ENCODE measurements at places on chromosomes 4 and X.

DNA sequence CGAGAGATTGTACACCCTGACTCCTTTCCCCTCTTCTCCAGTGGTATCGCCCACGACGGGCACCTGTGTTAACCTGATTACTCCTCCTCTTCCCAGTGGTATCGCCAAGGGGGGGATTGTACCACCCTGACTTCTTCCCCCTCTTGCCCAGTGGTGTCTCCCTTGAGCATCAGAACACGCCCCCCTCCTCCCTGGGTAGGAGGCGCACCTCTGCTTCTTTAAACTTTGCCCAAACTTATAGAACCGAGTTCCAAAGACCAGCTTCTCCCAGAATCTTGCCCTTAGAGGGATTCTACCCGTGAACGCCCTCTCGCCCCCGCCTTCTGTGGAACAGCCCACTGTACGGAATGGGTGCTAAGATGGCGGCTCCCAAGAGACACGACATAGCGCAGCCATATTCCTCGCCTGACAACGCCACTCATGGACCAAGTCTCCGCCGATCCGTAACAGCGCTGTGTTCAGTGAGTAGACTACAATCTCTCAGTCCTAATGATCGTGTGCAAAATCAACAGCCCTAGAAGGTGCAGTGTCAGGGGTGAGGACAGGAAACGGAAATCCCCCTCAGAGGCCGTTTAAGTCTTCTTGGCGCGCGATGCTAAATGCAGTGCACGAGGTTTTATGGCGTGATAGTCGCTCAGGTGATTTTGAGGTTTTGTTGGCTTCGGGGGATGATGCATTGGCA lies 4.2 kb upstream of the ZNF157 start:
- DNase-seq: peak; percentile 73

DNA sequence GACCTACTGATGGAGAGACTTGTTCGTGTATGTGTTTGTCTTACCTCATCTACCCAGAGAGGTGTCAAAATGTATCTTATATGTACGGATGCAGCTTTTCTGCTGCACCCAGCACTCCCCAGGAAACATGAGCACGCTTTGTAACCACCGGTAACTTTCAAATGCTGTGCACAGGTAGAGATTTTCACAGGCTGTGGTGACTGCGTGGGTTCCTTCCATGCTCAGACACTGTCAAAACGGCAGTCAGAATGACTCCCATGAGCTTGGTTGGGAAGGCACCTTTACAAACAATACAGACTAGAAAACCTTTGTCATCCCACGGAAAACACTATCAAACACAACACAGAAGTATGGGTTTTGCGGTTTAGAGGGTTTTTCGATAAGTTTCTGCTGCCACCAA lies 28.2 kb downstream of the F11 start:
- no peak for DNase-seq

DNA sequence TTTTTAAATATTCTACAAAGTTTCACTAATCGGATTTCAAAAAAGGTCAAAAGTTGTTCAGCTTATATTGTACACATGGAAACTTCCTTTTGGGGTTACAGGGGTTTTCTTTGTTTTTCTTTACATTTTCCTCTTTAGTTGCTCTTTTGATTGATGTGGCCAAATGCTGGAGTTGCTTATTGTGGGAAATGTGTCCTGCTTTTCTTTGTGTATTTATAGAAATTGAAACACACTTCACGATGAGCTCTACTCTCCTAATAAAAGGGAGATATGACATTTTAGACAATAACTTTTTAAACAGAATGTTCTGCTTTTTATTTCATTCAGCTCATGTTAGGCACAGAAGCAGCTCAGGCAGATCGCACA lies 50.7 kb upstream of the SPRY1 start:
- no peak for DNase-seq

- DNase-seq: no peak
Measured at GRCh38 chr4:108926061-108926460, 163.2 kb upstream of the ETNPPL start.

DNA sequence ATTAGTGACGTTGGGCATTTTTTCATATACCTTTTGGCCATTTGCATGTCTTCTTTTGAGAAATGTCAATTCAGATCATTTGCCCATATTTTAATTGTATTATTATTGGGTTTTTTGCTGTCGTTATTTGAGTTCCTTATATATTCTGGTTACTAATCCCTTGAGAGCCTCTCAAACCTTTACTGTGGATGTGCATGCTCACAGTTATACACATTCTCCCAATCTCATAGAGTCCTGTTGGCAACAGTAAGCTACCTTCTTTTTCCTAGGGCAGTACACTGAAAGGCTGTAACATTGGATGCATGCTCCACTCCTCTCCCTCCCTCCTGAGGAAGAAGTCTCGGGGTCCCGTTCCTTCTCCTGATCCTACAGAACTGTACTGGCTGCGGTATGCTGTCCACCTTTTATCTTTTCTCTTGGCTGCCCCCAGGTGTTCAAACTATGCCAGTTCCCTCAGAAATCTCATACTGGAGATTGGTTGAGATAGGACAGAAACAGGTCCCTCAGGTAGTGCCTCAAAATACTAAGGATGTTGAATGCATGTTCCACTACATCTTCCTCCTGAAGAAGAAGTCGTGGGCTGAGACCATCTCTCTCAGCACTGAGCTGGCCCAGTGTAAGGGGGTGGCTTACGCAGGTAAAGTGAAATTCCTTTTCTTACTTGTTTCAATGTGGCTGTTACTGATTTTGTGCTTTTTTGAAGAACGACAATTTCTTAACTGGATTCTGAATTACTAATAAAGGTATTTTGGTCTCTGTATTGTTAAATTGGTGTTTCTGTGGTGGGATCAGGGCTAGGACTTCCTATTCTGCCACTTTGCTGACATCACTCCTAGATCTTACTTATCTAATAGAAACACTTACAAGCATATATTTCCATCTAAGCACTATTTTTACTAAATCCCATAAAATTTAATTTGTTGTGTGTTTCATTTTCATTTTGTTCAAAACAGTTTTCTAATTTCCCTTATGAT lies 145.4 kb upstream of the HUWE1 start:
- peak; percentile 5 for DNase-seq

GRCh38 chr4:178953447-178954120 lies 1511.3 kb upstream of the AGA start:
- no peak for DNase-seq

GRCh38 chr4:7661846-7662506 lies 227.2 kb upstream of the PSAPL1 start:
- no peak for DNase-seq

DNA sequence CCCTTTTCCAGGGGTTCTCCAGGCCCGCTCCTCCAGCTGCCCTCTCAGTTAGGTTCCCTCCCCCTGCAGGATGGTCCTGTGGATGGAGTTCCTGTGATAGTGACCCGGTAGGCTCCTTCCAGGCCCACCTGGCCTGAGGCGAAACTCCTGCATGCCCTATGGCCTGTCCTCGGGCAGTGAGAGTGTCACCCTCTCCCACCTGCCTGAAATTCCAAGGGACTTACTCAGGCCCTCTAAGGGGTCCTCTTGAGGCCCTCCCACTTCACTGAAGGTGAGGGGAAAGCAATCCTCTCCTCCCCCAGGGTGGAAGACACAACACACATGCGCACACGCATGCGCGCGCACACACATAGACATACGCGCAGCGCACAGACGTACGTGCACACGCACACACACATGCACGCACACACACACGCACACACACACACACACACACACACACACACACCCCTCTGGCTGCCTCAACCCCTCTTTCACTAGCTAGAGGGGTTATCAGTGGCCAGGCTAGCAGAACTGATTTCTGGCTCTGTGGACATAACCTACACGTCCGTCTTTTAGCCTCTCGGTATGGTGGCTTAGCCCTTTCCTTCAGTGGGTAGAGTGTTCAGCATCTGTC lies 215.9 kb downstream of the CBR4 start:
- DNase-seq: no peak

DNA sequence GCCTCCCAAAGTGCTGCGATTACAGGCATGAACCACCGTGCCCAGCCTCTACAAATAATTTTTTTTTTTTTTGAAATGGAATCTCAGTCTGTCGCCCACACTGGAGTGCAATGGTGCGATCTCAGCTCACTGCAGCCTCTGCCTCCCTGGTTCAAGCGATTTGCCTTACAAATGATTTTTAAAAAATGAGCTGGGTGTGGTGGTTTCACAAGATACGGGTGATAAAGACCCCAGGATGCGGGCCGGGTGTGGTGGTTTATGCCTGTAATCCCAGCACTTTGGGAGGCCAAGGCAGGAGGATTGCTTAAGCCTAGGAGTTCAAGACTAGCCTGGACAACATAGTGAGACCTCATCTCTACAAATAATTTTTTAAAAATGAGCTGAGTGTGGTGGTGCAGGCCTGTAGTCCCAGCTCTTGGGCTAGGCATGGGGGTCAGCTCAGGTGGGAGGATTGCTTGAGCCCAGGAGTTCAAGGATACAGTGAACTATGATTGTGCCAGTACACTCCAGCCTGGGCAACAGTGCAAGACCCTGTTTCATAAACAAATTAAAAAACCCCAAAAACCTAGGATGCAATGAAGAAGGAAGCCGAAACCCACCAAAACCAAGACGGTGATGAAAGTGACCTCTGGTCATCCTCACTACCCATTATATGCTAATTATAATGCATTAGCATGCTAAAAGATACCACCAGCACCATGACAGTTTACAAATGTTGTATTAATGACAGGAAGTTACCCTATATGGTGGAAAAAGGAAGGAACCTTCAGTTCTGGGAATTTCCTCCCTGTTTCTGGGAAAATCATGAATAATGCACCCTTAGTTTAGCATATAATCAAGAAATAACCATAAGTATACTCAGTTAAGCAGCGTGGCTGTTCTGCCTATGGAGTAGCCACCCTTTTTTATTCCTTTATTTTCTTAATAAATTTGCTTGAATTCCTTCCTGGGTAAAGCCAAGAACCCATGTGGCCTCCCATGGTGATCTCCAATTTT lies 27.7 kb downstream of the PDGFRA start:
- DNase-seq: no peak

DNA sequence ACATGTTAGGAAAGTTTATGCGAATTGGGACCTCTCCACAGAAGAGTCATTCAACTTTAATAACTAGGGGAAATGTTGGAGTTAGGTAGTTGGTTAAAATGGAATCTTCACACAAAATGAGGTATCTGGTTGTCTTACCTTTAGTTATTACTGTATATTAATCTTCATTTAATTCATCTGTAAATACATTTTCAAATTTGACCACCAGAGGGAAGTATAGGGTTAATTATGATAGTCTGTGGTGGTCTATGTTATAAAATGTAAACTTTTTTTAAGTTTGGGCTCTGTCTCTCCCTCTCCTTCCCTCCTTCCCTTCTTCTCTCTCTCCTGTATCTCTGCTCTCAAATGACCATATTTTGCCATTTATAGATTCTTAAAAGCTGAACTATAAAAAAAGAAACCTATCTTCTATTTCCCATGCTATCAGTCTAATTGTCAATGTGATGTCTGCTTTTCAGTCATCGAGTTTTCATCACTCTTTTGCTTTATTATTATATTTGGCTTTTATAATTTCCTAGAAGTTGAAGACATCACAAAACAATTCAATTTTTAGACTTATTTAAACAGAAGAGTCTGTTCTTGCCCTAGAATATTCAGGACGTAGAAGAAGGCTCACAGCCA lies 49.8 kb downstream of the TMEM144 start:
- DNase-seq: no peak

- DNase-seq: peak; percentile 46
Measured at GRCh38 chr4:148445071-148445859, 3.1 kb upstream of the NR3C2 start.

GRCh38 chr4:67883902-67884301 lies at the start of gene TMPRSS11D:
Gene TMPRSS11D (minus strand): TSS chr4:67884002. CDS start chr4:67883933, 69 bp downstream.
- DNase-seq: no peak
